Fibroblast of skin of right biceps (primary cell): ENCODE measurements at places on chromosomes 13 and 19.

- peak; percentile 38 for DNase-seq
Observed at GRCh38 chr19:50486823-50487515, 10.3 kb upstream of the GARIN5A start.

GRCh38 chr13:23817830-23818229 lies 71.4 kb downstream of the MIPEP start:
- no peak for DNase-seq

- DNase-seq, result peak; percentile 56
Observed at GRCh38 chr13:80783926-80784565, 443.1 kb upstream of the SPRY2 start.

- DNase-seq, result no peak
Observed at GRCh38 chr13:23572836-23573235, 2.6 kb downstream of the TNFRSF19 start.

DNA sequence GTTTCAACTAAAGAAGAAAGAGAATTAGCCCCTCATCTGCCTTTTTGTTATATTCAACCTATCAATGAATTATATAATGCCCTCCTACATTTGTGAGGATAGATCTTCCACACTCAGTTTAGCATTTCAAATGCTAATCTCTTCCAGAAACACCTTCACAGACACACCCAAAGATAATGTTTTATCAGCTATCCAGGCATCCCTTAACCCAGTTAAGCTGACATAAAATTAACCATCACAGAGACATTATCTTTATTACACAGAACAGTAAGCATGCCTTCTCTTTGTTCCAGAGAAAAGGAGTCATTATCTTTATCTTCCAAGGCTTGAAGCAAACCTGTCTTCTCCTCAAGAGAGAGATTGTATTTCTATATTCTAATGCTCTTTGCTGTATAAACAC lies 53.1 kb downstream of the PCDH20 start:
- DNase-seq, result no peak

DNA sequence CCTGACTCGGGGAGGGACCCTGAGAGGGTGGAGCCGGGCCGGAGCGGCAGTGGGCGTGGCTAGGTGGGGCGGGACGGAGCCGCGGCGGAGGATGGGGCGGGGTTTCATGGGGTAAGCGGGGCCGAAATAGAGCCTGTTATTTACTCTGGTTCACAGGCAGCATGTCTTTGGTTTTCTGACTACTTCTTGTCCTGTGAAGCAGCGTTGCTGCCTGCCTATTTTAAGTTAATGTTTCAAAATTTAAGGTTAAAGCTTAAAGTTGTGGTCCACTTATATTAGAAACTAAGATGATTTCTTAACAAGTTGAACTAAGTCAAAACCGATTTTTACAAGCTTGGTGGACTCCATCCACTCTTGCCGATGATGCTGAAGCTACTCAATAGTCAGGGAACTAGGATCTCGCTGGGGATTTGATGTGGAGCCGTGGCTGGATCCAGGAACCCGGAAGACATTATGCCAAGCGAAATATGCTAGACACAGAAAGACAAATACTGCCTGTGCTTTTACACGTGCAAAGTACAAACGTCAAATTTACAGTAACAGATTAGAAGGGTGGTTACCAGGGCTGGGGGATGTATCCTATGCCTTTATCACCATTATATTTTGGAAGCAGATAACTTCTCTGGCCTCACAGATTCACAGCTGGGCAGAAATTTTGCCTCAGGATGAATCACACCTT lies 433 bp upstream of the ZNF616 start:
- no peak for DNase-seq

DNA sequence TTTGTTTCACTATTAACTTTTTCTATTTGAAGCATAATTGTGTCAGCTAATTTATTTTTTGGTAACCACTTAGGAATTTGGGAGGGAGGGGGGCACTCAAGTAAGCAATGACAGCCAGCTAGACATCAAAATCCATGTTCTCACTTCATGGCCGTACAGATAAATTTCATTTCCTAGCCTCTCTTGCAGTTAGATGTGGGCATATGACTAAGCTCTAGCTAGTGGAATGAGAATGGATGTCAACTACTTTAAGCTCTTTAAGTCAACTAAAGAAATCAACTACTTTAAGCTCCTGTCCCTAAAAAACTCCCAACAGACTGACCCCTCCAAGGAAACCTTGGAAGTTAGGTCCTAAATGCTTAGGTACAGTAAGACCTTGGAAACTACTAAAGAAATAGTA lies 92.0 kb downstream of the KCNRG start:
- DNase-seq, result peak; percentile 35

DNA sequence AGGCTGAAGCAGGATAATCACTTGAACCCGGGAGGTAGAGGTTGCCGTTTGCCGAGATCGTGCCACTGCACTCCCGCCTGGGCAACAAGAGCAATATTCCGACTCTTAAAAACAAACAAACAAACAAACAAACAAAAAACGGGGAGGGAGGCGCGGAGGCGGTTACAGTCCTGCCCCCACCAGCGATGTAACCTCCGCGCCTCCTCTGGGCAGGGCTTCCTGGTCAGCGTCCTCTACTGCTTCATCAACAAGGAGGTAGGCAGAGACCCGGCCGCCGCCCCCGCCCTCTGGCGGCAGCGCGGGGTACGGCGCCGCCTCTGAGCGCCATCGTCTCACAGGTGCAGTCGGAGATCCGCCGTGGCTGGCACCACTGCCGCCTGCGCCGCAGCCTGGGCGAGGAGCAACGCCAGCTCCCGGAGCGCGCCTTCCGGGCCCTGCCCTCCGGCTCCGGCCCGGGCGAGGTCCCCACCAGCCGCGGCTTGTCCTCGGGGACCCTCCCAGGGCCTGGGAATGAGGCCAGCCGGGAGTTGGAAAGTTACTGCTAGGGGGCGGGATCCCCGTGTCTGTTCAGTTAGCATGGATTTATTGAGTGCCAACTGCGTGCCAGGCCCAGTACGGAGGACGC lies 10.2 kb downstream of the SNRPD2 start:
- peak; percentile 72 for DNase-seq

DNA sequence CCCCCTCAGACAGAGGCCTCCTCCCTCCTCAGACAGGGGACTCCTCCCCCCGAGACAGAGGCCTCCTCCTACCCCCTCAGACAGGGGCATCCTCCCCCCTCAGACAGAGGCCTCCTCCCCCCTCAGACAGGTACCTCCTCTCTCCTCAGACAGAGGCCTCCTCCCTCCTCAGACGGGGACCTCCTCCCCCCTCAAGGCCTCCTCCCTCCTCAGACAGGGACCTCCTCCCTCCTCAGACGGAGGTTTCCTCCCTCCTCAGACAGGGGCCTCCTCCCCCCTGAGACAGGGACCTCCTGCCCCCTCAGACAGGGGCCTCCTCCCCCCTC lies 13.9 kb downstream of the C3 start:
- DNase-seq, result no peak
